ENCODE measurements at places on chromosomes 1 and 21. TPM values are rescaled to one million over a fixed set of nuclear protein-coding genes. Genes with fewer than 3 reads are reported as not detected.

The SIK1 gene
- polyA plus RNA-seq: 1.3 TPM

The KRTAP7-1 gene
- not detected for polyA plus RNA-seq

The CFHR2 gene
- polyA plus RNA-seq: 483 TPM

The AADACL3 gene
- polyA plus RNA-seq: not detected

The PRPF38A gene
- polyA plus RNA-seq: 9.1 TPM

DNA sequence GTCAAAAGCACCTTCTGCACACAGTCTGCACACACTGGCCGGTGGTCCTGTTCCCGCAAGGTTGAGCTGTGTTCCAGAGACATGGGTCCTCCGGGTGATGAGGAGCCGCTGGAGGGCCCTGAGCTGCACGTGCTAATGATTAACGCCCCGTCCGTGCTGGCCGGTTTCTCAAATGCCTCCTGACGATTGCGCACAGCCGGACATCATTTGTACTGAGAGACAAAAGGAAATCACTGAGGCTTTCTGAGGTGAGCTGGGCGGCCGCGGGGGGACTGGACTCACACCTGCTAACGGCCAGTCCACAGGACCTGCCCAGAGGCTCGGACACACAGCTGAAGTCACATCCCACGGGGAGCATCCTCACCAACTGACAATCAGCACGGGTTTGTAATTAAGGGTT lies 29.2 kb downstream of the POFUT2 start:
- no peaks in the 10 kb centered on the region for H3K27me3 ChIP-seq
- no peaks in the 10 kb centered on the region for H3K36me3 ChIP-seq
- H3K27ac ChIP-seq: no peak overlapping the region
- H3K4me3 ChIP-seq: no peak overlapping the region
- peaks cover 10% of the 10 kb centered on the region for H3K4me1 ChIP-seq

DNA sequence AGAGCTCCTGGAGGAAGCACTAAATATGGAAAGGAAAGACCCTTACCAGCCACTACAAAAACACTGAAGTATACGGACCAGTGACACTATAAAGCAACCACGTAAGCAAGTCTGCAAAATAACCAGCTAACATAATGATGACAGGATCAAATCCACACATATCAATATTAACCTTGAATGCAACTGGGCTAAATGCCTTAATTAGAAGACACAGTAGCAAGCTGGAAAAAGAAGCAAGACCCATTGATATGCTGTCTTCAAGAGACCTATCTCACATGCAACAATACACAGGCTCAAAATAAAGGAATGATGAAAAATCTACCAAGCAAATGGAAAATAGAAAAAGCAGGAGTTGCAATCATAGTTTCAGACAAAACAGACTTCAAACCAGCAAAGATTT lies 31.0 kb downstream of the C1orf185 start:
- H3K27me3 ChIP-seq: no peaks in the 10 kb centered on the region
- H3K27ac ChIP-seq: no peak overlapping the region
- no peaks in the 10 kb centered on the region for H3K4me1 ChIP-seq
- no peaks in the 10 kb centered on the region for H3K36me3 ChIP-seq
- no peak overlapping the region for H3K4me3 ChIP-seq
- DNase-seq: no peak

DNA sequence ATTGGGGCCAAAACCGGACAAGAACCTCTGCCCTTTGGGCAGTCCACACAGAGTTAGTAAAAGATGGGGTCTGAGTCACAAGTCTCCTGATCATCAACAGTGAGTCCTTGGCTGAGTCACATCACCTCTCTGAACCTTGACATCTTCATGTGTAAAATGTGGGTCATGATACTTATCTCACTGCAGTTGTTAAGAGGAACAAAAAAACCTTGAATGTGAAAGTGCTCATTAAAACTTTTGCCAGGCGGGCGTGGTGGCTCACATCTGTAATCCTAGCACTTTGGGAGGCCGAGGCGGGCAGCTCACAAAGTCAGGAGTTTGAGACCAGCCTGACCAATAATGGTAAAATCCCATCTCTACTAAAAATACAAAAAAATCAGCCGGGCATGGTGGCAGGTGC lies 15.7 kb downstream of the S100A16 start:
- no peaks in the 10 kb centered on the region for H3K4me1 ChIP-seq
- no peak overlapping the region for H3K27ac ChIP-seq
- no peaks in the 10 kb centered on the region for H3K27me3 ChIP-seq
- no peak for DNase-seq

DNA sequence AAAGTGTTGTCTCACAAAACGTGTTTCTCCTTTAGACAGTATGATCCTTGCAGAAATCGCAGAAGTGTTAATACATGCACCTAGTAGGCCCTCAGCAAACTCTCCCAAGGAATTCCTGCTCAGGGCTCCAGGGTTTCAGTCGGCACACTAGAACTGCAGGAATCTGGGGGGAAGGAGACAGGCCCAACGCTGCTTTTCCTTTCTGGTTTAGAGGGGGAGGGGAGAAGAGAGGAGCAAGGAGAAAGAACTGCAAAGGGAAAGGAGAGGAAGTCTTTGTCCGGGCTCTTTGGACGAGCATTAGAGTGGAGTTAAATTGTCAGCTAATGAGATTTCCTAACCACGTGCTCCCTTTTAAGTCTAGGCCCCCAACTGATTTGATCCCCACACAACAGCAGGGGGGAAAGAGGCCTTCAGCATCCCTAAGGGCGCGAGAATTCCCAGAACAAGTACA lies 103.7 kb upstream of the SOD1 start:
- peaks cover 2% of the 10 kb centered on the region for H3K36me3 ChIP-seq
- H3K4me3 ChIP-seq: no peak overlapping the region
- peaks cover 17% of the 10 kb centered on the region for H3K4me1 ChIP-seq
- H3K27me3 ChIP-seq: no peaks in the 10 kb centered on the region
- DNase-seq: no peak
- no peak overlapping the region for H3K27ac ChIP-seq

DNA sequence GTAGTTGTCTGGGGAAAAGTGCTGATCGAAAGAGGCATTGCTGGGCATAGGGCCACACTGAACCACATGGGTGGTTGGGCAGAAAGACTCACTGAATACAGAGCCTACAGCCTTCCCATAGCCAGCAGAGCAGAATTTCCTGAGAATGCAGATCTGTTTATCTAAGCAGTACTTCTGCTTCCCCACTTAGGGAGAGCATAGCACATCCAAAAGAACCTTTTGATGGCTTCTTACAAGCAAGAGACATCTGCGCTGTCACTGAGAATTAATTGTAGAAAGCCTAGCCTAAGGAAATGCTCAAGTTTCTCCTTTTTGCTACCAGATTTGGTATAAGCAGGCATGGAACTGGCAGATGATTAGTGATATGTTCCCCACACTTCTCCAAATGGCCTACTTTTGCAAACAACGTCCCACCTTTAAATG lies 13.0 kb upstream of the KLHDC8A start:
- no peaks in the 10 kb centered on the region for H3K36me3 ChIP-seq
- no peak for DNase-seq
- H3K4me1 ChIP-seq: no peaks in the 10 kb centered on the region

DNA sequence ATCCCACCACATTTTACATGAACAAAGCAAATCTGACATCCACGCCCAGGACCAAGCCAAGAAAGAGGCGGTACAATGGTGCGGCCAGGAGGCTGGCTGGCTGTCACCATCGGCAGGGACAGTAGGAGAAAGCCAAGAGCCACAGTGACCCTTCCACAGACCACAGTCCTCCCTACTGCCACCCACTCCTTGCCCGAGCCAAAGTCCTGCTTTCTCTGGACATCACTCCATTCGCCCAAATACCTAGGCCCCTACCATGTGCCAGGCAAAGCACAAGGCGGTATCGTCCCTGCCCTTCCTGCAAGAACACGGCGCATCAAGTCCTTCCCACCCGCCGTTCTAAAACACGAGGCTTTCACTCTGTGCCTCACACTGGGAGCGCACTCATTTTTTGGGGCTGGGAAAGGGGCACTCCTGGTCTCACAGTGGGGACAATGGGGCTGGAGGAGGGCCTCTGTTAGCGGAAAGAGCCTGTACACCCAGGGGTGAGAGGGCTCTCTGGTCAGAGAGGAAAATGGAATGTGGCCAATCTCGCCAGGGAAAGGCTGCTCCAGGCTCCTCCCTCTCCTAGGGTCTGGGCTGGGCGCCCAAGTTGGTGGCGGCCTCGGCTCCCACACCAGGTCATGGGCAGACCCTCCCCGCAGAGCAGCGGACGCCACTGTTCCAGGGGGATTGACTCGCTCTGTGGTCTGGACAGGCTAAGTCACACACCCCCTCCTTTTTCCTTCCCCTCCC lies 26.5 kb downstream of the SSBP3 start:
- DNase-seq: no peak
- H3K4me1 ChIP-seq: peaks cover 34% of the 10 kb centered on the region
- H3K27ac ChIP-seq: peak overlapping the region; percentile 10
- H3K27me3 ChIP-seq: no peaks in the 10 kb centered on the region
- H3K4me3 ChIP-seq: no peak overlapping the region

DNA sequence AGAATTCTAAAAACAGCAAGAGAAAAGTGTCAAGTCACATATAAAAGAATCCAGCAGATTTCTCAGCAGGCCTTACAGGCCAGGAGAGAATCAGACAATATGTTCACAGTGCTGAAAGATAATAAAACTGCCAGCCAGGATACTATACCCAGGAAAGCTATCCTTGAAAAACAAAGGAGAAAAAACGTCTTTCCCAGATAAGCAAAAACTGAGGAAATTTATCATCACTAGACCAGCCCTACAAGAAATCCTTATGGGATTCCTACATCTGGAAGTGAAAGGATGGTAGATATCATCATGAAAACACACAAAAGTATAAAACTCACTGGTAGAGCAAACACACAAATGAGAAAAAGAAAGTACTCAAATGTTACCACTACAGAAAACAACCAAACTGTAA lies 25.2 kb upstream of the UTS2 start:
- H3K27me3 ChIP-seq: peaks cover 3% of the 10 kb centered on the region
- H3K36me3 ChIP-seq: no peaks in the 10 kb centered on the region
- H3K27ac ChIP-seq: no peak overlapping the region
- H3K4me1 ChIP-seq: no peaks in the 10 kb centered on the region
- no peak overlapping the region for H3K4me3 ChIP-seq

DNA sequence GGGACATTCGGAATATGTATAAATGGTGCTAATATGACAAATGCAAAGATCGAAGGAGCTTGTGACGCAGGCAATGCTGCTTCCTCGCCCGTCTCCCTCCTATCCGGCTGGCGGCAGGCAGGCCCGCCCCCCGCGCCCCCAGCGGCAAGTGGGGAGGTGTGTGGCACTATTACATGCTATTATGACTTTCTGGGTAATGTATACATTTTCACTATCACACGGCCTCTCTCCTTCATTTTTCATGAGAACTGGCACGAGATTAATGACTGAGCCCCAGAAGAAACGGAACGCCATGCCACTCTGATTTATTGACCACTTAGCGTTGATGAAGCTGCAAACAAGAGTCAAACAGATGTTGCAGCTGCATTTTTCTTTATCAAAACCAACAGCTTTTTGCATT lies 138.9 kb upstream of the VAMP3 start:
- no peak overlapping the region for H3K4me3 ChIP-seq
- H3K36me3 ChIP-seq: no peaks in the 10 kb centered on the region
- no peak overlapping the region for H3K27ac ChIP-seq
- H3K27me3 ChIP-seq: no peaks in the 10 kb centered on the region

DNA sequence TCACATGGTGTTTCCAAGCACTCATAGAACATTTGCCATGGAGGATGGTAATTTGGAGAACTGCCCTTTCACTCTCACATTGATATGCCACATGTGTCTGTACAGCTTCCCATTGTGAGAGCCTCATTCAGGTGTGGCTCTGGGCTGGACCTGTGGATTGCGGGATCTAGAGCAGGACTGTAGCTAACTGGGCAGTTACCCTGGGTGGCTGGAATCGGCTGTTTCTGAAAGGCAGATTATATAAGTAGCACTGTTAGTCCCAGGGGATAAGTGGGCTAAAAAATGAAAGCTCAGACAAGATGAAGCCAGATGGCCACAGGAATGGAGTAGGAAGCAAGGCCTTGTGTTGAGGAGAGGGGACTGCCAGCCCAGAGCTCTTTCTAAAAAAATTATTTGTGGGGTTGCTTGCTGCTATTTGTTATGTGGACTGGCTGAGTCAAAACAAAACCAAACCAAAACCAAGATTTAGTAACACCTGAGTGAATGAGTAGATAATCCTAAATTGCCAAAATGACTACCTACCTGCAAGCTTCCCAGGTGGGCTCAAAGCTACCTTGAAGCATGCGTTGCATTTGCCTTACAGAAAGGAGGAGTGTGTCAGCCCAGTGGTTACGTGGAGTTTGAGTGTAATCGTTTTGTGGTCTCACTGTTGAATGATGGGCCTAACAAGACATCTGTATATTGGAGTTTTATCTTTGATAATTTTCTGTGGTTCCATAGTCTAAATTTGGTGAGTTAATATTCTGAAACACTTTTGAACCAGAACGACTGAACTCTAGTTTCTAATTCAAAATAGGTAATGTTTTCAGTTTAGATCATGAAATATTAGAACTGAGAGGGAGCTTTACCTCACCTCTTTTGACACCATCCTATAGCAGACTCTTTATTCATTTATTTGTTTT lies 58.0 kb downstream of the SDCCAG8 start:
- H3K4me1 ChIP-seq: no peaks in the 10 kb centered on the region
- DNase-seq: no peak
- H3K36me3 ChIP-seq: peaks cover 6% of the 10 kb centered on the region
- no peak overlapping the region for H3K4me3 ChIP-seq

DNA sequence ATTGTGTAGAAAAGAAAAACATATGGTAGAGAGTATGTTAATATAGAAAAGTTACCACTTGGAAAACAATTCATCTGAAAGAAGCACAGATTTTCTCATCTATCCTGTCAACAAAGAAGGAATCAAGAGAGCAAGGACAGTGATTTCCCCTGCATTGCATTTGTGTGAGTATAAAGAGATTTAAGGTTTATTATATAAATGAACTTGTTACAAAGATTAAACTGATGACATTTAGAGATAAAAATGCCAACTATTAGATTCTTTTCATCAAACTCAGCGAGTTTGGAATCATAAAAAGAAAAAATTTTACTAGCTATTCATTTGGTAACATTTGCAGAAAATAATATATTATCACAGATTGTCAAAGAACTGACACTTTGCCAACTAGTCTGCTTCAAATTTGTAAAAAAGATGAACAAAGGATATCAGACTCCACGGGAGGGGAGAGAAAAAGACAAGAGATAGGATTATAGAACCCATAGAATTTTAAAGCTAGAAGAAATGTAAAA lies at the start of gene RGS21:
Gene RGS21 (plus strand): TSS at position 51 of the 509 bp plus-strand sequence. CDS start 26,045 bp downstream, outside the sequence.
- no peak within 1 kb of the TSS for H3K4me3 ChIP-seq
- H3K27me3 ChIP-seq: no peaks in the 10 kb centered on the region
- no peak for DNase-seq
- no peak within 1 kb of the TSS for H3K27ac ChIP-seq
- H3K4me1 ChIP-seq: no peaks in the 10 kb centered on the region

DNA sequence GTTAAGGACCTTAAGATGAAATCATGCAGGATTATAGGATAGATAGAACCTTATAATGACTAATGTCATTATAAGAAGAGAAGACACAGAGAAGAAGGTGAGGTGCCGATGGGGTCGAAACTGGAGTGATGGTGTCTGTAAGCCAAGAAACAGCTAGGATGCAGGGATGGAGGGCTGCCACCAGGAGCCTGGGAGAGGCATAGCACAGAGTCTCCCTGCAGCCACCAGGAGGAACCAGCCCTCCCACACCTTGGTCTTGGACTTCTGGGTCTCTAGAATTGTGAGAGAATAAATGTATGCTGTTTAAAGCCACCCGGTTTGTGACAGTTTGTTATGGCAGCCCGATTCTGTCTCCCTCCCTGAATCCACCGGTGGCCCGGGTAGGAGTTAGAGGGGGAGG lies 337.2 kb upstream of the AJAP1 start:
- H3K27ac ChIP-seq: no peak overlapping the region
- DNase-seq: no peak
- H3K27me3 ChIP-seq: no peaks in the 10 kb centered on the region
- no peak overlapping the region for H3K4me3 ChIP-seq
- H3K4me1 ChIP-seq: no peaks in the 10 kb centered on the region
- H3K36me3 ChIP-seq: no peaks in the 10 kb centered on the region

Data from liver (tissue), 10 donors.